Fibroblast of skin of right quadriceps (primary cell): ENCODE measurements at places on chromosomes 6 and 20.

GRCh38 chr6:162260027-162260426 is 467.5 kb downstream of the PRKN start:
- no peak for DNase-seq

DNA sequence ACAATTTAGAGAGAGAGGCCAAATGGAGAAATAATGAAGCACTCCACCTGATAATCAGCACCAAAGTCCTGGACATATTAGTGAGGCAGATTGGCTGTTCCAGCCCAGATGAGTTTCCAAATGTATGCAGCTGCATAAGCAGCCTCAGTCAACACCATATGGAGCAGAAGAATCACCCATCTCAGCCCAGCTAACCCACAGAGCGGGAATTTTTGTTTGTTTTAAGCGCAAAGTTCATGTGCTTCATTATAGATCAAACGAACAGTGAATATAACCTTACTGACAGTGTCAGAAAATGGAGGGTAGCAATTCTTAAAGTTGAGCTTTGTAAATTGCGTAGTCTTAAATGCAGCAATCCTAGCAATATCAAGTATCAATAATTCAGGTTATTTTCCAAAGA is 234.0 kb upstream of the CEP162 start:
- no peak for DNase-seq

GRCh38 chr6:159609652-159610178 is 83.3 kb downstream of the SOD2 start:
- no peak for DNase-seq

- DNase-seq, result no peak
Measured at GRCh38 chr6:32488083-32488482, 42.0 kb downstream of the HLA-DRB5 start.

DNA sequence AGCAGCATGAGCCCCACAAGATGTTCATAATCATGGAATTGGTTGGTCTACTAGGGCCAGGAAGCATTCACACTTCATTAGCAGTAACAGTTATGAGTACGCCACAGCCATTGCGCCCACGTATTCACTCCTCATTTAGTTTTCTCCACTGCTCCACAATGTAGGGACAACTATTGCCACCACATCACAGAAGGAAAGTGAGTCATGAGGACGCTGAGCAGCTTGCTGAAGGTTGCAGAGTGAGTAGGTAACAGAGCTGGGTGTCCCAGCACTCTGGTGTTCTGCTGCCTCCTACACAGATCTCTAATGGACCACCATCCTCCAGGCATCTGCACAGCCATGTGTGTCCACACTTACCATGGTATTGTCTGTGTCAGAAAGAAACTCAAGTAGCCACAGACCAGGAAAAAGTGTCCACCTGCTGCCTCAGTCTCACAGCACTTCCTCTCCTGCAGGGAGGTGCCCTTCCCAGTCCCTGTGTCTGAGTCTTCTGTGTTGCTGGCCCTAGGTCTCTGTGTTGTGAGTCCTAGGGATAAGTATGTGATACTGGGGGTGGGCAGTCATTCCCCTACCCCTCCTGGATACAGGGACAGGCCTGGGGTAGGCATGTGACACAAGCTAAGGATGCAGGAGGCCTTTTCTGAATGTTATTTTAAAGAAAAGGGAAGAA is 103.9 kb downstream of the TTLL2 start:
- no peak for DNase-seq

GRCh38 chr6:39791850-39792539 is at the start of gene DAAM2:
Gene DAAM2 (plus strand): TSS chr6:39792376. CDS start chr6:39856303, 63,927 bp downstream.
- DNase-seq, result peak; percentile 68

DNA sequence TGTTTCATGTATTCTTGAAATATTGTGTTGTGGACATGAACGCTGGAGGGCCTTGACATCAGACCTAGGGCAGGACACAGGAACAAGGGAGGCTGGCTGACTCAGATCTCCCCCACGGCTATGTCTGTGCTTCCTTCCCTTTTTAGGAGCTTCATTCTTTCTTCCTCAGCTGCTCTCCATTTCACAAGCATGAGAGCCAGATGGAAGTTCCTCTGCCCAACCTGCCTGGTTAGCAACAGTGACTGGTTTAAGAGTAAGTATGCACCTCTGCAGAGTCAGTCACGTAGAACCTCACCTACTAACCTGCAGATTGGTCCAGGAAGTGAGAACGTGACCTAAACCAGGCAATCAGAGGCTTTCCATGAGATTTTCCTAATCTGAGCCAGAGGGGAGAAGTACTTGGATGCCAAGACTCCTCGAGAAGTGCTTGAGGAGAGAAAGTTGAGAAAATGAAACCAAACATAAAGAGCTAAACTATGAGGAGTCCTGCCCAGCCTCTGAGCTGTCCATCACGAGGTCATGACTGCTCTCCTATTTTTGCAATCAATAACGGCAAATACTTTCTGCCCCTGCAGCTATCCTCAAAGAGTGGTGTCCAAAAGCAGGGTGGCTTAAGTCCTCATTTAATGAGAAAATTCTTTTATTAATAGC is 465.2 kb upstream of the CITED2 start:
- no peak for DNase-seq

DNA sequence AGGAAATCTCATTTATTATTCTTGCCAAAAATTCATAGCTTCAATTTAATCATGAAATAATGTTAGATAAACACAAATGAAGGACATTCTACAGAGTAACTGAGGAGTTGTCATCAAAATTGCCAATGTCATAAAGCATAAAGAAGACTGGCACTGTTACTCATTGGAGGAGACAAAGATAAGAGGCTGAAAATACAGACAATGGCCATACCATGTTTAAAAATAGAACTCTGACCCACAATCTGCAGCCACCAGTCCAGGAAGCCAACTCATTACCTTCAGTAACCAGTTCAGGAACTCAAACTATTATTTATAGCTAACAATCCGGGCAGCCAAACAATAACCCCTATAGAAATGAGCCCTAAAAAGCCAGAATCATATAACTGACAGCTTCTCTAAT is 795.6 kb downstream of the TENT5A start:
- no peak for DNase-seq

DNA sequence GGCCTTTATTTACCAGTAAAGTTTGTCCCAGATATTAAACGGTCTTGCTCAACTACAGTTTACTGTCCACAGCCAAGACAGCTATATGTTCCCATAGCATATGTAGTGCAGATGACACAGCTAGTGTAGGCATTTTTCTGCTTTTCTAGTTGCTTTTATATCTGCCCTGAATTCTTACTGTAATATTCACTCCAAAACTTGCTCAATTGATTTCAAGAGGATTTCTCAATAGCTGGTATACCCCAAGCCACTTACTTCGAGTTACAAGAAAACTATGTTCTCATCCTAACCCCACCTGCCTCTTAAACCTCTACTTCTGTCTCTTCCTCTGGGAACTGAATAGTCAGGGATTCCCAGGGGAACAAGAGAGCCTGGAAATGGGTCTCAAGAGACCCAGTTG is 18.9 kb upstream of the ROS1 start:
- peak; percentile 89 for DNase-seq

DNA sequence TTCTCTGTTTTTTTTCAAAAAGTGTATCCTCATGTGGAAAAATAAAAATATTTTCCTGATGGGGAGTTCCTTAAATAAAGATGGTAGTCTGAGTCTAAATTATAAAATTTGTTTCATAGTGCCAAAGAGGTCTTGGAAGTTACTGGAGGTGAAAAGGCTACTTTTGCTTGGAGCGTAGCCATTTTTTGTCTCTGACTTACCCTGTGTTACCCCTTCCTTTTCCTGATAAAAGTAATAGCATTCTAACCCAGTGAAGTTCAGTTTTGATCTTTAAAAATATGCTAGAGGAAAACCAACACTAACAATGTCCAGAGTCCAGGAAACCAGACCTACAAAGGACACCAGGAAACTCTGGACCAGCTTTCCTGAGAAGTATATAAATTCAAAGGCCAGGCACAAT is 112.2 kb upstream of the FOXO3 start:
- no peak for DNase-seq
